ENCODE measurements at places on chromosomes 2 and 18. TPM values are rescaled to one million over a fixed set of nuclear protein-coding genes. Genes with fewer than 3 reads are reported as not detected.

GRCh38 chr2:78251708-78252107, 729.5 kb upstream of the LRRTM4 start:
- DNase-seq, result no peak

DNA sequence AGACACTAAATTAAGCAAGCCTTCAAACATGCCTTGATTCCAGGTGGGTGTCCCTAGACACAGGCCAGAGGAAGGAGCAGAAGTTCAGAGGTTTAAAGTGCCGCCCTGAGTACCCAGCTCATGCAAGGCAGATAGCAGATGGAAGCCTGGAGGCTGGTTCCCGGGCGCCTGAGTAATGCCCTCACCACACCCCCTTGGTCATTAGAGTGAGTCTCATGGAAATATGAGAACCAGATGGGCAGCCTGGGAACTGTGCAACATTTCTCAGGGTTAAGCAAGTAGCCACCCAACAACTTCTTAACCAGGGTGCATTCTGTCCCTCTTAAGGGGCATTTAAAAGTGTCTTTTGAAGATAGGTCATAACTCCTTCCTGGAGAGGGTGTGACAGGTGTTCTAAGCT, 44.1 kb downstream of the TGFA start:
- DNase-seq, result no peak

DNA sequence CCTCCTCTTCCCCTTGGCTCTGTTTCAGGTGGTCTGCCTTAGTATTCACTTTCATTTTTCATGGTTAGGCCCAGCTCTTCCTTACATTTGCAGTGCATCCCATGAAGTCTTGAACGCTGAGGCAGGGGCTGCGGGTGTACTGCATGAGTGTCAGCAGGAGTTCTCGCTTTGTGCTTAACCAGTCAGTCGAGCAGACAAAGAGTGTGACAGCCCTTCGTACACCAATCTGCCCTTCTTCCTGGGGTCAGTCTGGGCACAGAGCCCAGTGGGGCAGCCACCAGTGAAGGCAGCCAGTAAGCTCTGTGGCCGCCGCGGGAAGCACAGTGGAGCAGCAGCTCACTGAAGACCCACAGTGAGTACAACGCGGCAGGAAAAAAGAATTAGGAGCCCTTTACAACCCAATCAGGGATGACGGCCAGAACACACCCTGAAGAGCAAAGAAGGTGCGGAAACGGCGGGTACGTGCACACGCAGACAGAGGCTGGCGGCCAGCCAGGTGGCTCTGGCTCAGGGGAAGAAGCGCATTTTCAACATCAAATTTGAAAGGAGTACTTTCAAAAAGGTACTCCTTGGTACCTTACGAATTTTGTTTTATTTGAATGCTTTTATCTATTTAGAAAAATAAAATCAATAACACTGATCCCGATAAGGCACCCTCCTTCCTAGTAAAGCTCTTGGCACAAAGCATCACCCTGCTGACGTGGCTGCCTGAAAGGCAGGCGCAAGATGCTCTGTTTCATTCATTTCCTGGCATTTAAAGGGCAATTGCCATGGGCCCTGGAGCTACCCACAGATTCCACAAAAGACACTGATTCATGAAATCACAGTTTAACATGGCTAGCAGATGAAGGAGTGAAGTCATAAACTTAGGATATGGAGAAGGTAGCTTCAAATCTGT, 47.0 kb upstream of the SEMA4C start:
- DNase-seq, result no peak

DNA sequence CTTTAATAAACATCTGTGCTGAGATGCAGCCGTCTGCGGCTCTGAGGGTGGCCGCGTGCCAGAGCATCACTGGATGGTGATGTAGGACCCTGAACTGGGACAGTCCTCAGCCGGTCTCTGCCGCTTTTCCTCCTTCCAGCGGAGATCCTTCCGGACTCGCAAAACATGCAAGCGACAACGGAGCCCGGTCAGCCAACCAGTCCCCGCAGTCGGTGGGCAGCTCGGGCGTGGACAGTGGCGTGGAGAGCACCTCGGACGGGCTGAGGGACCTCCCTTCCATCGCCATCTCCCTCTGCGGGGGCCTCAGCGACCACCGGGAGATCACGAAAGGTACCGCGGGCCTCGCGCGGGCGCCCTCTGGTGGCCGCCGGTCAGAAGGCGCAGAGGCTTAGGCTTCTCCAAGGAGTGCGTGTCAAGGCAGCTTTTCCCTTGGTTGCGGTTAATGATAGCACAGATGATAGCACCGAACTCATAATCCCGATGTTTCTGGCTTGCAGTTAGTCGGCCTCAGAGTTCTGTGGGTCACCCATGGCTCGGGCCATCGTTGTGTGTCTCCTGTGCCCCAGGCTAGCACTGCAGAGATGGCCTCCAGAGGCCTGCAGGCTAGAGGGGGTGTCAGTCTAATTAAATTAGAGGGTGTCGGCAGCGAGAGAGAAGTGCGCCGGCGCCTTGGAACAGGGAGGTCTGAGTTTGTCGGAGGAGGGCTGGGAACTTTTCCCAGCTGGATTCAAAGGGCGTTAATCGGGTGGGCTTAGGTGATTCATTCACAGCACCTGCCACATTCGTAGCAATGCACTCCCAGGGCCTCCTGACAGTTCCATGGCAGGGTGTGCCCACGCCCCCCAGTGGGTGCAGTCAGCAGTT, 38.5 kb downstream of the LPIN1 start:
- DNase-seq, result no peak

DNA sequence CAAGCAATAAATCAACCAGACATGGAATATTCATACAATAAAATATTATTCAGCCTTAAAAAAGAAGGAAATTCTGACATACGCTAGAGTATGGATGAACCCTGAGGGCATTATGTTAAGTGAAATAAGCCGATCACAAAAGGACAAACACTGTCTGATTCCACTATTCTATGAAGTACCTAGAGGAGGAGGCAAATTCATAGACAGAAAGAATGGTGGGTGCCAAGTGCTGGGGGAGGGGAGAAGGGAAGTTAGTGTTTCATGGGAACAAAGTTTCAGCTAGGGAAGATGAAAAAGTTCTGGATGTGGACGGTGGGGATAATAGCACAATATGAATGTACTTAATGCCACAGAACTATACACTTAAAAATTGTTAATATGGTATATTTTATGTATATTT, 19.8 kb downstream of the SMAD7 start:
- DNase-seq, result no peak

DNA sequence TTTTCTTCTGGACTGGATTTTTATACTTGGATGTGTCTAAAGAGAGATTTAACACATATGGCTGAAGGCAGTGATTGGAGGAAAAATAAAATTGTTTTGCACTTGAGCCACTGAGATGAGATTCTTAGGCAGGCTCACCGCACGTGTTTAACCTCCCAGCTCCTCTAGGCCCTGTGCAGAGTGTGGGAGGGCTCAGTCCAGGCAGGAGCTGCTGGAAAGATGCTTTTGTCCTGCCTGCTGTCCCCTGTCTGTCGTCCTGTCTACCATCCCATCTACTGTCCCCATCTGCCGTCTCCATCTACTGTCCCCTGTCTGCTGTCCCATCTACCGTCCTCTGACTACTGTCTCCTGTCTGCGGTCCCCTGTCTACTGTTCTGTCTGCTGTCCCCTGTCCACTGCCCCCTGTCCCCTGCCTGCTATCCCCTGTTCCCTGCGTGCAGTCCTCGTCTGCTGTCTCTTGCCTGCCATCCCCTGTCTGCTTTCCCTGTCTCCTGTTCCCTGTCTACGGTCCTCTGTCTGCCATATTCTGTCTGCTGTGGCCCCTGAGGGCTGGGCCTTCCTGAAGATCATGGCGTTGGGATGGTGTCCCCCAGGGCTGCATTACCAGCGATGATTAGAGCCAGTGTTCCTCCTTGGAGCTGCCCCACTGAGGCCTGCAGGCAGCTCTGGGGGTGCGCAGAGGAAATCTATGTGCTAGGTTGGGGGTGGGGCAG, 43.7 kb upstream of the HS6ST1 start:
- DNase-seq, result no peak

GRCh38 chr2:218375212-218375611, 6.9 kb upstream of the SLC11A1 start:
- DNase-seq, result no peak

DNA sequence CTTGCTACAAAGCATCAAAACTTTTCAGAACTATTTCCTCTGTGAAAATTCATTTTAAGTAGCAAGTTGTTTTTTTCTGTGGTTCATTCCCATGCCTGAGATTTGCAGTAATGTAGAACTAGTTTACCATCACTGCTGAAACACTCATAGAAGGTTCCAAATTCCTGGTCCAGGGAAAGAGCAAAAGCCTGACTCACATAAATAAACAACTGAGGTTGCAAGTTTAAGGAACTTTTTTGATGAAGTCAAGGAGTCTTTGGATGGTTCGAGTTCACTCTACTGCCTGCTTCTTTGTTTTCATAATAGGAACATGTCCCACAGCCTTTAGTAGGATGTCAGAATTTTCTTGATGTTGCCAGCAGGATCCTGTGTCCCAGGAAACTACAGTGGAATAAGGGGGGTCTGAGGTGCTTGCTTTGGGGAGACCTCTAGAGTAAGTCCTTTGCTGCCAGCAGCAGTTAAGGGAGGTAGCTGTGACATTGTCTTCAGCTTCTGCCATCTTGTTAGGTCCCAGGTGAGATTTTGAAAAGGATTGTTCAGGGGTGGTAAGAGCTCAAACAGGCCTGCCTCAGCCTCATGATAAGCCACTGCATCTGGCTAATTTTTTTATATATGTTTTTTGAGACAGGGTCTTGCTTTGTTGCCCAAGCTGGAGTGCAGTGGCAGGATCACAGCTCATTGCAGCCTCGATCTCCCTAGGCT, 43.9 kb downstream of the ACSL3 start:
- DNase-seq, result peak; percentile 58

GRCh38 chr2:142144547-142144946, 13.7 kb upstream of the LRP1B start:
- no peak for DNase-seq

DNA sequence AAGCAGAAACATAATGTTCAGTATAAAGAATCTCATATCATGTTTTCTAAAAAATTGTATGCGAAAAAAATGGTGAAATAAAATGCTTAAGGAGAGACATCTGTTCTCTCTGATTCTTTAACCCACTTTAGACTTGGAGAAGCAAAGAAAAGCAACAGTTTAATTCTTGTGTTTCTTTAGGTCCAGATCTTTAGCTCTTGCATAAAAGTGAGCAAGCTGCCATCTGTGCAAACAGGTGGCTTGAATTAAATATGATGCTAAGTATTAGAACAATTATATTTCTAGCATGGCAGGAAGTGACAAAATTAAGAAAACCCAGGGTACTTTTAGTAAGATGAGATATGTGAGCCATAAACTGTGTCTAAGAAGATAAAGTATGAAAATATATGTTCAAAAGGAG, 1038.3 kb downstream of the DPP10 start:
- DNase-seq, result no peak

- no peak for DNase-seq
Observed at GRCh38 chr18:32439802-32440201, 30.9 kb downstream of the GAREM1 start.

DNA sequence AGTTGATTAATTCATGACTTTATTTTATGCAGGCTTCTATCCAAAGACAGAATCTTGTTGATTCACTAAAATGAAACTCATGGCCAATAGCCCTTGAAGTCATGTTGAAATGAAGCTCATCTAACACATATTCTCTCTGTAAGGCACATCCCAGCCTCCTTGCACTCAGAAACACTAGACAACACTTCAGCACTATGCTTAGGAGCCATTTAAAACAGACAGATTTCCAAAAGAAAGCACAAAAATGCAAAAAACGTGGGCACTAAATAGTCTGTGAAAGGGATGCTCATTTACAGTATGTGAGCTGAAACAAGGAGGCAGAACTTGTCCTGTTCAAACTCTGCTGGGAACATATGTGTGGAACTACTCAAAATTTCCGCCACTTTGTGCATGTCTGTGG, 124.4 kb downstream of the MYCN start:
- DNase-seq, result no peak

- DNase-seq, result no peak
Observed at GRCh38 chr2:41169744-41170143, 717.9 kb upstream of the SLC8A1 start.

DNA sequence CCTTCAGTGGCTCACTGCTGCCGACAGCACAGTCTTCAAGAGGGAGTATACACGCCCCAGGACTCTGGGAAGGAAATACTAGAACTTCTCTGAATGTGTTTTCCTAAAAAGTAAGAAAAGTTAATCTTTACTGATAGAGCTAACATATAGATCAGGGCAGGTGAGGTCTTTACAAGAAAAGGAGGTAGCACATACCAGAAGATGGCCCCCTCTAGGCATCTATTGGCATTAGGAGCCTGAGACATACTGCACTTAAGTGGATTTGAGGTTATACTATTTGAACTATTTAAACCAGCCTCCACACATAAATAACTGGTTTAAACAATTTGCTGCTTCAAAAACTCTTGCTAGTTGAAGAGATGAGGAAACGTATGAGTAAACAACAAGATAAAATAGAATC, 406.1 kb downstream of the SETBP1 start:
- DNase-seq, result no peak

DNA sequence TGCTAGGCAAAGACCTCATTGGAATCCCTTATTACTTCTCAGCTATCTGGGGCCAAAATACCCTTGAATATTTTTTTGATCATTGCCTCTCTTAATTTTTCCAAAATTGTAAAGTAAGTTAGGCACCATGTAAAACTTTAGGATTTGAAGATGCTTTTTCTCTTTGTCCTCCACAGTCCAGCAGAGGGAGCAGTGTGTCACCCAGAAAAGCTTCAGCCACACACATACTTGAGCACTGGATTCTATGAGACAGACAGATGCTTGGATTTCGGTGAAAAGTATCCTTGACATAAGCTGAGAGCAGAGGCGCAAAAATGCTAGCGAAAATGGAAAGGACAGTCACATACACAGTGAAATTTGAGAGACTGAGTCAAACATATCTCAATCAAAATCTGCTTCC, 74.7 kb upstream of the KCNJ3 start:
- peak; percentile 57 for DNase-seq

- no peak for DNase-seq
Observed at GRCh38 chr2:30987566-30987965, 150.7 kb downstream of the GALNT14 start.

- DNase-seq, result no peak
Observed at GRCh38 chr2:8543060-8543382, 138.8 kb upstream of the ID2 start.

DNA sequence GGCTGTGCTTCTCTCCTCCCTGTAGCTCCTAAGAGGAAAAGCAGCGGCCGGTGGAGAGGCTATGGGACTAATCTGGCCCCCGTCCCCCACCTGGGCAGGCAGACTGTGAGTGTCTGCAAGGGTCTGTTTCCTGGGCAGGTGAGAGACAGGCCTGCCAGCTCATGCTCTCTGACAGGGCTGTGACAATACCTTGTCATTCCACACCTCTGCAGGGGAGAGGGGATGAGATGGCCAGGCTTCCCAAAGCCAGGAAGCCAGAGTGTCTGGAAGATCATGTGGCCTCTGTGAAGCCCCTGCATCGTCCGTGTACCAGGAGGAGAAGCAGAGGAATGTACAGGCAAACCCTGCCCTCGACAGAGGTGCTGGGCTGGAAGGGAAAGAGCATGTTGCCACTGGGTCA, 142.5 kb upstream of the GATA6 start:
- DNase-seq, result no peak

GRCh38 chr18:62165583-62165982, 21.3 kb downstream of the PIGN start:
- no peak for DNase-seq

The CASP10 gene
- total RNA-seq, result 1.0 TPM

The CROCC2 gene
- not detected for total RNA-seq

The LYG2 gene
- total RNA-seq, result not detected

The CRIM1 gene
- 8.8 TPM for total RNA-seq

The LHCGR gene
- not detected for total RNA-seq

The MEIS1 gene
- total RNA-seq, result 3.4 TPM

The TCF23 gene
- not detected for total RNA-seq

The TEKT4 gene
- not detected for total RNA-seq
